LHCN-M2 (cell line): ENCODE measurements at places on chromosomes 5 and 9.

- no peak for DNase-seq
Observed at GRCh38 chr9:14418941-14419937, 105.3 kb upstream of the NFIB start.

- DNase-seq: peak; percentile 33
Observed at GRCh38 chr5:35856765-35857351, at the start of gene IL7R. Gene IL7R (plus strand): TSS chr5:35856891. CDS start chr5:35856978, 87 bp downstream.

DNA sequence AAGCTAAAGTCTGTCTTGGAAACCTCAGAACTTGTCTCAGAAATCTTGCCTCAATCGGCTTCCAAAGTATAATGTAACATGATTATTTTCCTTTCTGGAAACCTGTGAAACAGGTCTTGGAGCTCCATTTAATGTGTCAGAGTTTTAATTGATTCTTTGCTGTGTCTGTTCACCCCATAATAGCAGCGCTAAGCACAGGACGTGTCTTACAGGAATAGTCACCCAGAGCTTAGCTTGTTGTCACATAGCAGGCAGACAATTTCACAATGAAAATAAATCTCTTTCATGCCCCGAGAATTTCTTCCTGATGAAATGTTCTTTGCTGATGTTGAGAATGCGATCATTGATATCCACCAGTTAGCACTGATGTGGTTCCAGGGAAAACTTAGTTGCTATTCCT is 40.2 kb upstream of the PTPN3 start:
- no peak for DNase-seq

DNA sequence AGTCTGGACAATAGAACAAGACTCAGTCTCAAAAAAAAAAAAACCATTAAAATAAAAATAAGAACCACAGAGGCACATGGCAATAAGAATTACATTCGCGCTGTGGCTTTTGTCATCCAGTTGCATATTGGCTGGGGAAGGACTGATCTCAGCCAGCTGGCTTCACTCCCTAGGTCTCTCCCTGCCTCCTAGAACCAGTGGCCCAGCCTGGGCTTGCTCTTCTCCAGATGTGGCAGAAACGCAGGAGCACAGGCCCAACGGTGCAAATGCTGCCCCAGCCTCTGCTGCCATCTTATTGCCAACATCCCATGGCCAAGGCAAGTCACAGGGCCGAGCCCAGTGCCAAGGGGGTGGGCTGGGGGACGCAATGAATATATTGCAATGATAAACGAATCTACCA is 37.0 kb downstream of the NKX2-5 start:
- DNase-seq: no peak

DNA sequence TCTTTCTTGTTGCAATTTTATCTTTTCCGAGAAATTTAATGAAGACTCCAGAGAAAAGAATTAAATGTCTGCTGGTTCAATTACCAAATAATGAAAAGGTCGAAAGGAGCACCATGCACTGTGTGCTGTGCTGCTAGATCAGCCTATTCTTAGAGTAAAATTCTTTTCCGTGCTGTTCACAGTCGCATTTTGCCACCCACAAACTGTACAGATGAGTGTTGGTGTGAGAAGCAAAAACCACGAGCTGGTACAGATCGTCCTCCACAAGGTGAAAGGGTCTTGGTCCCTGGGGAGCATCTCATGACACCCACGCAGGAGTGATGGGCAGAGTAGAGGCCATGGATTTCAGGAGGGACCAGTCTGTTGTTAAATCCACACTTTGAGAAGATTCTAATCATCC is 143.8 kb upstream of the PUM3 start:
- no peak for DNase-seq

GRCh38 chr9:882416-882924 is 41.0 kb downstream of the DMRT1 start:
- DNase-seq: no peak

DNA sequence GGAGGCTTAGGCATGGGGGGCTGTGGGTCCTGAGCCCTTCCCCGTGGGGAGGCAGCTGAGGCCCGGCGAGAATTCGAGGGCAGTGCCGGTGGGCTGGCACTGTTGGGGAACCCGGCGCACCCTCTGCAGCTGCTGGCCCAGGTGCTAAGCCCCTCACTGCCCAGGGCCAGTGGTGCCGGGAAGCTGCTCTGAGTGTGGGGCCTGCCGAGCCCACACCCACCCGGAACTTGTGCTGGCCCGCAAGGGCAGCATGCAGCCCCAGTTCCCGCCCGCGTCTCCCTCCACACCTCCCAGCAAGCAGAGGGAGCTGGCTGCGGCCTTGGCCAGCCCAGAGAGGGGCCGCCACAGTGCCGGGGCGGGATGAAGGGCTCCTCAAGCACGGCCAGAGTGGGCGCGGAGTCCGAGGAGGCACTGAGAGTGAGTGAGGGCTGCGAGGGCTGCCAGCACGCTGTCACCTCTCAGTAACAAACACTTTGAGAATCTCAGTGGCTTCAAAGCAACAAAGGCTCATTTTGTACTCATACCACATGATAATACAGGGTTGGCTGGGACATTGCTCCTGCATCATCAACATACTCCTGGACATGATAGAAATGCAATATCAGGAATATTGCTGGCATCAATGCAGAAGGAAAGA is 265.7 kb upstream of the ANKRD55 start:
- no peak for DNase-seq

GRCh38 chr5:67605730-67606585 is 409.4 kb upstream of the CD180 start:
- no peak for DNase-seq

GRCh38 chr5:92353107-92354030 is 970.3 kb upstream of the ARRDC3 start:
- DNase-seq: peak; percentile 62

DNA sequence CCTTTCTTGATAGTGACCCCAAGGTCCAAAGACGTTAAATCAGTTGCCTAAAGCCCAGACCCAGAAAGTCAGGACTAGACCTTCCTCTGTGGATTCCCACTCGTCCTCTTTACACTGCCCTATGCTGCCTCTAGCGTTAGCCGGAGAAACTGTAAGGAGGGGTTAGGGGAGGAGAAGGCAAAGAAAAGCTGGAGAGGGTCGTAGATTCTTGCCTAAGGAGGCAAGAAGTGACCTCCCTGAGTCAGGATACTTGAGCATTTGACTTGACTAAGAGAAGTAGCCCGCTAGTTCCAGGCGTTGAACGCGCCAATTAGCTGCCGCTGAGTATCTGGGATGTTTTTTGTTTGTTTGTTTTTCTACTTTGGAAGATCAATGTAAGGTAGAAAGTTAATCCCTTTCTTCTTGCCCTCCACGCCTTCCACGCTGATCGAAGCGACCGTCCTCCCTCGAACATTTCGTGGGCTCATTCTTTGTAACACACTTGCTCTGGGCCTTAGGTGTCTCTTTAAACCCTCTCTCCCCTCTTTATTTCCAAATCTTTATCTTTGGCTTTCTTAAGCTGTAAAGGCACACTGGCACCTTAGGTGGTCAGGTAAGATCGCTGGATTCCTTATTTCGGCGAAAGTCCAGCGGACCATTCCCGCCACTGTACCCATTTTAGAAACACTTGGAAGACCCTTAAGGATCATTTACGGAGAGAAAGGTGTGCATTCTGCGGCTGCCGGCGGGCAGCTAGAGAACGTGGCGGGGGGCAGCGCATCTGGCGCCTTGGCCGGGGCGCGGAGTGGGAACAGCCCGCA is 5.1 kb upstream of the RGMB start:
- DNase-seq: peak; percentile 88
